Neural crest cell (in vitro differentiated cells): ENCODE measurements at places on chromosomes 2 and 18.
A peak's percentile ranks its signal among the peaks of the same experiment; 100 is the strongest.

GRCh38 chr2:11527001-11527400, 6.8 kb upstream of the GREB1 start:
- no peak for DNase-seq

GRCh38 chr2:73494031-73494430, 108.4 kb downstream of the ALMS1 start:
- no peak for DNase-seq

- DNase-seq, result no peak
Measured at GRCh38 chr2:40371525-40372282, 80.2 kb downstream of the SLC8A1 start.

- no peak for DNase-seq
Measured at GRCh38 chr2:230738391-230738811, 25.8 kb downstream of the CAB39 start.

- DNase-seq, result no peak
Measured at GRCh38 chr2:145203891-145204290, 684.0 kb upstream of the ZEB2 start.

DNA sequence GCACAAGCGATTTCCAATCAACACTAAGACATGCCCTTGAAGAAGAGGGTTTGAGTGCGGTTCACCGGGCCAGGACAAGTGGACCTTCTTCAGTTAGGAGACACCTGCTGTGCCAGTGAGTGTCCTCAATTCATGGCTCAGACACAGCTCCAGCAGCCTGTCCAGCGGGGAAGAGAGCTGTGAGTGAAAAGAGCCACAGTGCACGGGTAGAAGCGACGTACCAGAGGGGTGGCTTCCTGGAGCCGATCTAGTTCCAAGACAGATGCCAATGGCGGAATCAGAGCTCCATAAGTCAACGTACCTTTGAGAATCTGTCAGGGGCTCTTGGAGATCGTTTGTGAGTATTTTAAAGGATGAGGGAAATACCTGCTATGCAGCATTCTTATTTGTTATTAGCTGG, 119.9 kb upstream of the SALL3 start:
- no peak for DNase-seq

DNA sequence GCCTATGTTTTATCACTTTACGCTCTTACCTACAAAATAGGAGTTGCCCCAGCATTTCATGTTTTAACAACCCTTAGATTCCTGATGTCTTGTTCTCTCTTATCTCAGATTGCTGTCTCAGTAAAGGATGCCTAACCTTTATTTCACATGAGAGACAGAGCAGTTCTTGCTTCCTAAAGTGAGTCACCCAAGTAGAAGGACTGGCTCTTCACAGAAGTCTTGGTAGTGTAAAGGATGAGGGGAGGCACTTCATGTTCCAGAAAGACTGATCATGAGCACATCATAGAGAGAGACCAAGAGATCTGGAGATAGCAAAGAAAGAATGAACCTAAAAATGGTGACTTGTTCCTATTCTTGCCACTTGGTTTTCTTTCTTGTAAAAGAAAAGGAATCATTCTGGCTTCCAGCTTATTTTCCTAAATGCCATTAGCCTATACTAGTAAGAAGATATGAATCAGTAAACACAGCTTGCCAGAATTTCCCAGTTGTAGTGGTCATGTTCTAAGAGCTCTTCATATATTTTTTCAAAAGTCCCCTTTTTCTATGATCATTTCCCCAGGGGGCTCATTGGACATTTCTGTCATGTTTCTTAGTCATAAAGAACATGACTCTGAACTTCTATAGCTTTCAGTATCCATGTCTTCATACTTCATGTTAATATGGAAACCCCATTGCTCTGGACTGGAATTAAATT, 54.9 kb downstream of the MAPRE2 start:
- no peak for DNase-seq

GRCh38 chr2:194445226-194445625, 1211.8 kb upstream of the SLC39A10 start:
- DNase-seq, result no peak

DNA sequence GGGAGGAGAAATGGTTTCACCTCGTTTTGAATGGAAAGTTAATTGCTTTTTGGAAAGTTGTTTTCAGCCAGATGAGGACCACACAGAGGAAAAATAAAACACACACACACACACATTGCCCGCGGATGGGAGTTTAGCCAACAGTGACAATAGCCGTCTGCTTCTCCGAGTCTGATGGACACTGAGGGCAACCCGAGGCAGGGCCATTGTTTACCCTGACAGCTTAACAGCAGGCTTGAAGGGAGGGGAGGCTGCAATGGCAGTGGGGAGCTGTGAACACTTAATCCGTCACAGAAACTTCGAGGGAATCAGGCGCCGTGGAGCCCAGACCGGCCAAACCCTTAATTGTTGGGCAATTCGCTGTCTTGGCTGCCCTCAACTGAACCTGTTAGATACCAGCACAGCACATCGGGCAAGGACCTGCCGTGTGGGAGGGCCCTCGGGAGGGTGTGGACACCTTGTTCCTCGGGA, 145.9 kb downstream of the ACKR3 start:
- peak; percentile 26 for DNase-seq

DNA sequence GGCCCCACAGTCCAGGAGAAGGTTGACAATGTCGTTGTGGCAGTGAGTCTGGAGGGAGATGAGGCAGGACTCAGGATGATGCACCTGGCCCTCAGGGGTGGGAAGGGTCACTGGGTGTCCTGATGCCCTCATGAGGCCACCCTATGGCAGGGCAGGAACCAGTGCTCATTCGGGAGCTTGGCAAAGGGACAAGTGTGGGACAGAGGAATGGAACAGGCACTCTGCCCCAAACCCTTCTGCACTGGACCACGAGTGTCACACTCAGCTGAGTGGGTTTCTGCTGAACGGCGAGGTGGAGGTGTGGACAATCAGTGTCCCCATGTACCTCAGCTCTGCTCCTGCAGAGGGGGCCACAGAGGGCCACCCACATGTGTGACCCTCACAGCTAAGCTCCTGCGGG, 32.0 kb downstream of the ANKMY1 start:
- no peak for DNase-seq

- DNase-seq, result peak; percentile 10
Measured at GRCh38 chr18:58344861-58345463, 283.9 kb downstream of the ALPK2 start.

- DNase-seq, result peak; percentile 51
Measured at GRCh38 chr2:10721396-10722251, at the start of gene ATP6V1C2. TSS of gene ATP6V1C2 (plus strand) at chr2:10721630. CDS start at chr2:10722850, 1,220 bp downstream.

GRCh38 chr18:37953876-37954275, 388.3 kb upstream of the CELF4 start:
- no peak for DNase-seq

DNA sequence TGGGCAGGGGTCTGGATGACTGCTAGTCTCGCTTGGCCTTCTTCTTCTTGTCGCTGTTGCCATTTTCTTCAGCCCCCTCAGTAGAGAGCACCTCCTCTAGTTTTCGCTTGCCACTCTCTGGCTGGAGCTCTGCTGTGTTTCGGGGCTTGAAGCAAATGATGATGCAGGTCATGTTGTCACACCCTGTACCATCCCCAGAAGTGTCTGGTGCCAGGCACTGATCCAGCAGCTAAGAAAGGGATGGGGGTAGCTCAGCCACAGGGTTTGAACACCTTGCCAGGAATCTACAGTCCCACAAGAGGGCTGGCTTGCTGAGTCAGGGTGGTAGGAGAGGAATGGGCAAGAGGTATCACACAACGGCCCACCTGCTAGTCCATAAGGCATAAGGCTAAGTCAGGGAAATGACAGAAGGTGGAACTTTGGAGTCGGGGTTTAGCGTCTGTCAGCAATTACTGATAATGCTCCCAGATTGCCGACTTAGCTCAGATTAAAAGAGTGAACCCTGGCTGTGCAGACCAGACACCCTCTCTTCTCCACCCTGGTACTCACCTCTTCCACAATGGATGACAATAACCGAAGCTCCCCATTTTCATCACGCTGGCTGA, 1.1 kb upstream of the ZNF513 start:
- DNase-seq, result no peak

- no peak for DNase-seq
Measured at GRCh38 chr2:227228061-227228667, 63.7 kb downstream of the COL4A3 start.

DNA sequence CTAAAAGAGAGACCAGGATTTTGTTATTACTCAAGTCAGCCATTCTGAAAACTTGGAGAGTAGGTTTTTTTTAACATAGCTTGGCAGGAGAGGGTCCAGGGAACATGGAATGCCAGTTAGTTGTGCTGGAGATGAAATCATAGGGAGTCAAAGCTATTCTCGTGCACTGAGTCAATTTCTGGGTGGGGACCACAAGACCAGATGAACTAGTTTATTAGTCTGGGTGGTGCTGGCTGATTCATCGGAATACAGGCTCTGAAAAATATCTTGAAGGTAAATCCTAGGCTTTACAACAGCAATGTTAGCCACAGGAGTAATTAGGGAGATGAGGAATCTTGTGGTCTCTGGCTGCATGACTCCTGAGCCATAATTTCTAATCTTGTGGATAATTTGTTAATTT, 921.4 kb downstream of the TRIB2 start:
- no peak for DNase-seq

DNA sequence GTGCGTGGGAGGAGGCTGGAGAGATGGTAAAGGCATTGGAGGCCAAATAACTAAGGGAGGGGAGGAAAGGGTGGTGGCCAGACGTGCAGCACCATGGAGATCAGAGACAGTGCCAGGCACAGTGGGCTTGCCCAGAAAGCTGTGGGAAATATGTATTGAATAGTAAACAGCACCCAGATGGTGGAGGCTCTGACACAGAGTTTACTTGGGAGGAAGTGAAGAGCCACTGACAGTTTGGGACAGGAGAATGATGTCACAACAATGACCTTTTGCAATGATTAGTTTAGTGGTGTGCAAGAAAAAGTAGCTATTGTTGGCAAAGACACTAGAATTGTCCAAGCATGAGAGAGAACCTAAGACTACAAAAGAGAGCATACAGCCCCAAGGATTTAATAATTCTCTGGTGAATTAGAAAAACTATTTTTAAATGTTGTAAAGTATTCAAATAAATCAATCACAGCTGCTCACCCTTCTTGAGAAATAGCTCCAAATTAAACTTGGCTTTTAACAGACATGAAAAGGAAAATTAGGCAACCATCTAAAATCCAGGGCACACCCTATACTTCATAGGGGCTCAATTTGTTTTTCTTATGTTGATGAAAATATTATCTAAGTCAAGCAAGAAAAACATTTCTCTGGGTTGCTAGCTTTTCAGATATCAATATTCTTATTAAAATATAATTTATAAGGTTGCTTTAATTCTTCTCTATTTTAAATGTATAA, 458.7 kb upstream of the HNRNPA3 start:
- no peak for DNase-seq

GRCh38 chr2:61604433-61604832, 66.3 kb upstream of the XPO1 start:
- no peak for DNase-seq

DNA sequence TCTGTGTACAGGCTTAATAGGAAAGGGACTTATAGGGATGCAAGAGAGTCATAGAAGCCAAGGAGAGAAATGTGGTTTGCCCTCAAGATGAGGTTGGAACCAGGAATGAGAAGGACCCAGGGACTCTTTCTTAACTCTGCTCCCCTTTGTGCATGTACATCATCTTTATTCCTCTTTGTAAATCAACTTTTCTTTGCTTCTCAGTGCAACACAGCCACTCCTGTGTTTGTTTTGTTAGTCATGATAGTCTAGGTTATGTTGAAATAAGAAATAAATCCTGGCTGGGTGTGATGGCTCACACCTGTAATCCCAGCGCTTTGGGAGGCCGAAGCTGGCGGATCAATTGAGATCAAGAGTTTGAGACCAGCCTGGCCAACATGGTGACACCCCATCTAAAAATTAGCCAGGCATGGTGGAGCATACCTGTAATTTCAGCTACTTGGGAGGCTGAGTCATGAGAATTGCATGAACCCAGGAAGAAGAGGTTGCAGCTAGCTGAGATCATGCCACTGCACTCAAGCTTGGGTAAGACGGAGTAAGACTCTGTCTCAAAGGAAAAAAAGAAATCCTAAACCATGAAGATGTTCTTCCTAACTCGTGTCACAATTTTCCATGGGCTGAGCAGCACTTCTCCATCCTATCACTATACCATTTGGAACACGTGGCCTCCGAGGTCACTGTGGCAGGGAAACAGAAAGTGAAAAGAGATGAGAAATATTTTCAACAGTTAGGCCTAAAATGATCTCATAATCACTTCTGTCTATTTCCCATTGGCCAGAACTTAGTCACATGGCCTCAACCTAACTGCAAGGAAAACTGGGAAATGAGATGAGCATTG, 73.0 kb upstream of the TMEM17 start:
- no peak for DNase-seq

- DNase-seq, result no peak
Measured at GRCh38 chr2:208545403-208546042, 138.9 kb downstream of the PTH2R start.

GRCh38 chr2:30272761-30273573, 41.6 kb downstream of the LBH start:
- DNase-seq, result no peak

- no peak for DNase-seq
Measured at GRCh38 chr2:157261199-157261782, 3.8 kb downstream of the GALNT5 start.

DNA sequence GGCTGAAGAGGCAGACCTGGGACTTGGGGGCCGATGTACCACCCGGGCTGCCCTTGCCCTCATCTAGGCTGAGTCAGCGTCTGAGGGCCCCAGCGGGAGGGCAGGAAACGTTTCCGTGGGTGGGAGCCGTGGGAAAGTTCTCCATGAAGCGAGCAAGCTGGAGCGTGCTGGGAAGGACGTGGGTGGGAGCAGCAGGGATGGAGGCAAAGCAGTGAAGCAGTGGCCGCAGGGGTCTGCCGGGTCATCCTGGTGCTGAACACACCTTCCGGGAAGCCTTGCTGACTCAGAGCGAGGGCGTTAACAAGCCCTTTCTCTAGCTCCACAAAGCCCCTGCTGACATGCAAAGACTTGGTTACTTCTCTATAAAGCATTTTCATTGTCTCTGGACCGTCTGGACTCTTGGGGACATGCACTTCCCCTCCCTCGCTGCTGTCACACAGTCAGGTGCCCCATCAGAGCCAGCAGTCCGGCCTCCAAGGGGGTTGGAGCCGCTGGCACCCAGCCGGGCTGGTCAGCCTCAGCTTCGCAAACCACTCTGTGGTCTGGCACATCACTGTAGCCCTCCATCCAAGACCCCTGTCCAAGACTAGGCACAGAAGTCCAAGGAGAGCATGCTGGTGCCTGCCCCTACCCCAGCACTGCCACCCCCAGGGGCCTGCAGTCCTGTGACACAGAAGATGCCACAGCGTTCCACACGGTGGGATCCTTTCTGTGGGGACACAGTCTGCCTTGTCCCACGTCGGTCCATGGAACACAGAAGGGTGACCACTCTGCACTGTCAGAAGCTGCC, 115.1 kb upstream of the GPC1 start:
- DNase-seq, result no peak

DNA sequence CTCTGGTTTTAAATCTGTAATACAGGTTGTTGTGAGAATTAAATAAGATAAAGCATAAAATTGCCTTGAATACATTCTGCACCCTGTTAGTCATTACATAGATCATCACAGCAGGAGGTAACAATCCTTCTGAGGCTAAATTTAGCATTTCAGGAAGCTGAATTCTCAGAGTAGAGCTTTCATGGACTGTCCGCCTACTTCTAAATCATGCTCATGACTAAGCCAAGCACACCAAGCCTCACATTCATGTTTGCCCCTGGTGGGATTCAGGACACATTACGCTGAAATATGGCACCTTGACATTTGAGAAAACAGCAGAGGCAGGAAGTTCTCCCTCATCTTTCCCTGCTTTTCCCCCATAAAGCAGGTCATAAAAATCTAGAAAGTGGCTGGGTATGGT, 16.6 kb upstream of the PIK3C3 start:
- no peak for DNase-seq

GRCh38 chr18:59751186-59751585, 54.0 kb upstream of the CCBE1 start:
- no peak for DNase-seq

GRCh38 chr2:27380626-27381545, at the start of gene ZNF513:
TSS of gene ZNF513 (minus strand) at chr2:27380734. CDS start at chr2:27380526, 208 bp downstream.
- DNase-seq, result peak; percentile 86

GRCh38 chr2:202299712-202300111, 34.1 kb downstream of the NOP58 start:
- no peak for DNase-seq
